ENCODE measurements at places on chromosomes 7 and 10. TPM values are rescaled to one million over a fixed set of nuclear protein-coding genes. Genes with fewer than 3 reads are reported as not detected.
A peak's percentile ranks its signal among the peaks of the same experiment; 100 is the strongest.

The CALML5 gene
- not detected for total RNA-seq

The FGFR2 gene
- total RNA-seq: 0.86 TPM

The MYO1G gene
- under 0.01 TPM for total RNA-seq

The GPR26 gene
- not detected for total RNA-seq

- DNase-seq: no peak
These were observed 54.2 kb downstream of the DNAJC12 start for GRCh38 chr10:67783606-67784294.

- DNase-seq: no peak
These were observed 71.2 kb downstream of the SHH start for GRCh38 chr7:155741082-155741481.

- peak; percentile 34 for DNase-seq
These were observed 86.8 kb upstream of the KMT2C start for GRCh38 chr7:152522571-152523067.

GRCh38 chr10:86523348-86523747 is 1.8 kb upstream of the WAPL start:
- DNase-seq: peak; percentile 23

- no peak for DNase-seq
These were observed 18.6 kb upstream of the ZMIZ1 start for GRCh38 chr10:79049931-79050895.

- no peak for DNase-seq
These were observed 513.6 kb downstream of the HTR7 start for GRCh38 chr10:90344226-90344625.

DNA sequence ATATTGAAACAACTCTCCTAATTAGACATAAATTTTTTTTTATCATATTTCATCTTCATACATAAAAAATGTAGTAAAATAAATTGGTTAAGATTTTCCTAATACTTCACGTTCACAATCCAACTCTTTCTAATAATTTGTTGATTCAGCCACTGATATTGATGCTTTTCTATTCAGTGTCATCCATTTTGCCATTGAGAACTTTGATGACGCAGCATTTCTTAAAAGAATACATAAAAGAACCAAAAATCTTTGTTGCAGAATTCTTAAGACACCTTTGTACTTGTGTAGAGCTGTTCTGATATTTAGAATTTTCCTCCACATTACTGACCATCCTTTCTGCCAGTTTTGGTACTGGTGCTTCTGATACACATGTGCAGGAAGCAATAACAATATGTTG is 52.6 kb downstream of the LOXL4 start:
- DNase-seq: no peak
